Spleen (tissue), 13 donors: ENCODE measurements at places on chromosomes 1 and 21.
A peak's percentile ranks its signal among the peaks of the same experiment; 100 is the strongest.

- peaks cover 20% of the 10 kb centered on the region for H3K36me3 ChIP-seq
- peak; percentile 85 for DNase-seq
- peak overlapping the region; percentile 94 for H3K4me3 ChIP-seq
- H3K27me3 ChIP-seq: no peaks in the 10 kb centered on the region
- peak overlapping the region; percentile 95 for H3K27ac ChIP-seq
Measured at GRCh38 chr1:86913399-86913895, 479 bp downstream of the SELENOF start.

DNA sequence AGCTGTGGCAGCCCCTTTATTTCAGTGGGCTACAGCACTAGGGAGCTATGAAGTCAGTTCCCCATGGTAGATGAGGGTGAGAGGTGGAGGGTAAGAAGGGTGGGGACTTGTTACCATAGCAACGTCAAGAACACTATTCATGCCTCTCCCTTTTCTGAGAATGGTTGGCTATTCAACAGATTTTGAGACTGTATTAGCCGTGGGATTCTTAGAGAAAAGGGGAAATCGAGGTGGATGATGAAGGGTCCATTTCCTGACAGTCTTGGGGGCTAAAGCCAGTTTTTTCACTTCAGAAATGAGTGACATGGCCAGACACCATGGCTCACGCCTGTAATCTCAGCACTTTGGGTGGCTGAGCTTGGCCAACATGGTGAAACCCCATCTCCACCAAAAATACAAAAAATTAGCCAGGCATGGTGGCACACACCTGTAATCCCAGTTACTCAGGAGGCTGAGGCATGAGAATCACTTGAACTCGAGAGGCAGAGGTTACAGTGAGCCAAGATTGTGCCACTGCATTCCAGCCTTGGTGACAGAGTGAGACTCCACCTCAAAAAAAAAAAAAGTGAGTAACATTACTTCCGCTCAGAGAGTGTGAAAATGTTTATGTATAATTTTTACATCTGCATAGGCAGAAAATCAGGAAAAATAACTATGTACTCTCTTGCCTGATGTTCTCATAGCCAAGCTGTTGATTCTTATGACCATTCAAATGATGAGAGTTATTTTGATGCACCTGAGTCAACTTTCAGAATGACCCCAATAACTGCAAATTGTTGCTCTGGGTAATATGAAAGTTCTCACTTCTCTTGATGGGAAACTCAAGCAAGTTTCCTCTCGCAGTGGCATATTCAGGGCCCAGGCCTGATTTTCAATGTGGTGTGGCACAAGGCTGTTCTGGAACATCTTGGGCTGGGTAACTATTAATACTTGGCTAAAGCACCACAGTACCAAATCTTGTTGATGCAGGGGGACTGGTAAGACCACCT is 23.2 kb upstream of the RGSL1 start:
- no peak overlapping the region for H3K27ac ChIP-seq
- no peaks in the 10 kb centered on the region for H3K4me1 ChIP-seq
- H3K4me3 ChIP-seq: no peak overlapping the region
- DNase-seq: no peak

DNA sequence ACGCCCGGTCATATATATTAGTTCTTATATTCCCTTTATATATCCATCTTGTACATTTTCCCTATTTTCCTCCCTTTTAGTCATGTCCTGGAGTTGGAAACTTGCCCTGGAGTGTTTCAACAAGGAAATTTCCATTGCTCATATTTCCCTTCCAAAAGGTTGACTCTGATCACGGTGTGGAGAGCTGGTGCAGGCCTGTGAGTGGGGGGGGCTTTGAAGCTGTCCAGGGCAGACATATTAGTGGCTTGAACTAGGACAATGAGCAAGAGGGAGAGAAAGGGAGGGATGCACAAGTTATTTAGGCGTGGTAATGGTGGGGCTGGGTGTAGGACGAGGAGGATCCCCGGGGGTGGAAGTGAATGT is 30.4 kb upstream of the TMEM61 start:
- H3K36me3 ChIP-seq: no peaks in the 10 kb centered on the region
- no peak overlapping the region for H3K27ac ChIP-seq
- H3K4me1 ChIP-seq: peaks cover 15% of the 10 kb centered on the region
- DNase-seq: no peak

DNA sequence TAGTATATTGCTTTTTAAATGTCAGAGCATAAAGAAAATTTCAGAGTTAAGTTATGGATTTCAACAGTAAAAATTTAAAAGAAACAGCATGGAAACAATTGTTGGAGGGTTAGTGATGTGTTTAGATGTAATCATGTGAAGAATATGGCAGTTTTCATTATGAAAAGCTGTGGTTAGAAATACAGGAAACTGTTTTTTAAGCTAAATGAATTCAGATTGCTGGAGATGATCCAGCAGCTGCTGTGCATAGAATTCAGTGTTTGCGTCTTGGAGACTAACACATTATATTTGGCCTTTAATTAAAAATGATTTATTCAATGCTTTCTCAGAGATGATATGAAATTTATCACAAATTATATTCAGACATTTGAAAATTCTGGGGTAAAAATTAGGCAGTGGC is 273.6 kb upstream of the LRRC7 start:
- no peaks in the 10 kb centered on the region for H3K4me1 ChIP-seq
- no peaks in the 10 kb centered on the region for H3K36me3 ChIP-seq
- no peak overlapping the region for H3K27ac ChIP-seq
- DNase-seq: no peak
- no peaks in the 10 kb centered on the region for H3K27me3 ChIP-seq

- no peaks in the 10 kb centered on the region for H3K36me3 ChIP-seq
- H3K27me3 ChIP-seq: no peaks in the 10 kb centered on the region
- H3K4me3 ChIP-seq: no peak overlapping the region
Measured at GRCh38 chr1:94716965-94717364, 103.2 kb upstream of the SLC44A3 start.

- no peaks in the 10 kb centered on the region for H3K27me3 ChIP-seq
Measured at GRCh38 chr1:30966690-30967369, 58.3 kb upstream of the SDC3 start.

DNA sequence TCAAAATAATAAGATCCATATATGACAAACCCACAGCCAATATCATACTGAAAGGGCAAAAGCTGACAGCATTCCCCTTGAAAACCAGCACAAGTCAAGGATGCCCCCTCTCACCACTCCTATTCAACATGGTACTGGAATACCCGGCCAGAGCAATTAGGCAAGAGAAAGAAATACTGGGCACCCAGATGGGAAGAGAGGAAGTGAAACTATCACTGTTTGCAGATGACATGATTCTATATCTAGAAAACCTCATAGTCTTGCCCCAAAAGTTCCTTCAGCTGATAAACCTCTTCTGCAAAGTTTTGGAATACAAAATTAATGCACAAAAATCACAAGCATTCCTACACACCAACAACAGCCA is 442.7 kb downstream of the PTBP2 start:
- no peaks in the 10 kb centered on the region for H3K27me3 ChIP-seq
- H3K27ac ChIP-seq: no peak overlapping the region
- DNase-seq: no peak
- no peaks in the 10 kb centered on the region for H3K4me1 ChIP-seq

GRCh38 chr21:28418726-28419514 is 573.8 kb downstream of the LTN1 start:
- H3K4me1 ChIP-seq: no peaks in the 10 kb centered on the region
- H3K36me3 ChIP-seq: no peaks in the 10 kb centered on the region
- H3K27me3 ChIP-seq: no peaks in the 10 kb centered on the region
- H3K27ac ChIP-seq: no peak overlapping the region

- no peaks in the 10 kb centered on the region for H3K27me3 ChIP-seq
- no peak for DNase-seq
- peaks cover 7% of the 10 kb centered on the region for H3K36me3 ChIP-seq
- H3K4me3 ChIP-seq: no peak overlapping the region
- H3K27ac ChIP-seq: no peak overlapping the region
Measured at GRCh38 chr1:35290452-35290851, 21.9 kb downstream of the ZMYM4 start.

GRCh38 chr21:36149788-36150711 is 6.6 kb upstream of the DOP1B start:
- H3K4me1 ChIP-seq: peaks cover 42% of the 10 kb centered on the region
- no peak overlapping the region for H3K4me3 ChIP-seq
- H3K36me3 ChIP-seq: no peaks in the 10 kb centered on the region
- no peak for DNase-seq

DNA sequence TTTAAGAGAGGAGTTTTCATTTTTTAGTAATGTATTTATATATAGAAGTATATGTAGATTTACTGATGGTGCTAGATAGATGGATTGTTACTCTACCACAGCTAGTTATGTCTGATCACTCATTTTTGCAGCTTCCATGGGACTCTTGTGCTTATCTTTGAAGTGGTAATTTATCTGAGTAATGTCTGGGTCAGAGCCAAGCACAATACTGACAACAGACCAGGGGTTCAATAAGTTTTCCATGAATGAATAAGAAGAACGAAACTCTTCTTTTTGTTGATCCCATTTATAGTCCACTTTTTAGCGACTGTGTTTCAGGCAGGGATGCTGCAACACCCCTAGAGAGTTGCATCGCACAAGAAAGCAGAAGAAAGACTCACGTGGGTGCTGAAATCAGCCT is 935.2 kb downstream of the PLA2G4A start:
- no peaks in the 10 kb centered on the region for H3K27me3 ChIP-seq
- H3K4me3 ChIP-seq: no peak overlapping the region
- no peaks in the 10 kb centered on the region for H3K36me3 ChIP-seq
- H3K4me1 ChIP-seq: no peaks in the 10 kb centered on the region
- DNase-seq: no peak

DNA sequence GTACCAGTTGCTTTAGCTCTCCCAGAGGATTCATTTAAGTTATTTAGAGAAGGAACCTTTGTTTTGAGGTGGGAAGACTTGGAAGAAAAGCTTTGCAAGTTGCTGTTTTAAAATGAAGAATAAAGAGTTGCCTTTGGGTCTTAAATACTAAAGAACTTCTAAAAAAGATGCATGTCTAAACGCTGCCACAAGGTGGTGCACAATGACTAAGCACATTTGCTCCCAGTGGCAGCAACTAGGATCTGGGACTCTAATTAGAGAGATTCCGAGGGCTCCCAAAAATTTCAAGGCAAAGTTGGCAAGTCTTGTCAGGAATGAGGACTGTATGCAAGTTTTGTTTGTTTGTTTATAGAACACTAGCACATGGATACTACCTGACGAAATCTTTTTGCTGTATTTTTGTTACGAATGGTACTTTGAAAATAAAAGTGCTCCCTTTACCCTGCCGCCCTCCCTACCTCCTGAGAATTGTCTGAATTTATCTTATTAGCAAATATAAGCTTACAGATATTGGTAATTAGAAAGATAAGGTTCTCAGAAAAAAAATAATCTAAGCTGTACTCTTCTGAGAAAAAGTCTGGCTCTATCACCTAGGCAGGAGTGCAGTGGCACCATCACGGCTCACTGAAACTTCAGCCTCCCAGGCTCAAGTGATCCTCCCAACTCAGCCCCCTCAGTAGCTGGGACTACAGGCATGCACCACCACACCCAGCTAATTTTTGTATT is 121.8 kb downstream of the HFM1 start:
- no peak for DNase-seq
- H3K36me3 ChIP-seq: no peaks in the 10 kb centered on the region
- peak overlapping the region; percentile 21 for H3K4me3 ChIP-seq

DNA sequence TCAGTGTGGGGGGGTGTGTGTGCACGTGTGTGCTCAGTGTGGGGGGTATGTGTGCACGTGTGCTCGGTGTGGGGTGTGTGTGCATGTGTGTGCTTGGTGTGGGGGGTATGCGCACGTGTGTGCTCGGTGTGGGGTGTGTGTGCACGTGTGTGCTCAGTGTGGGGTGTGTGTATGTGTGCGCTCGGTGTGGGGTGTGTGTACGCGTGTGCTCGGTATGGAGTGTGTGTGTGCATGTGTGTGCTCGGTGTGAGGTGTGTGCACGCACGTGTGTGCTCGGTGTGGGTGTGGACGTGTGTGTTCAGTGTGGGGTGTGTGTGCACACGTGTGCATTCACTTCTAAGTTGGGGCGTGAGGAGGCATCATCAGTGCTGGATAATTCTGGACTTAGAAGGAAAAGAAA is 77.9 kb downstream of the PRDM16 start:
- no peak overlapping the region for H3K27ac ChIP-seq
- H3K27me3 ChIP-seq: peaks cover 7% of the 10 kb centered on the region
- H3K36me3 ChIP-seq: no peaks in the 10 kb centered on the region
- DNase-seq: no peak

GRCh38 chr1:24077278-24077978 is 34.5 kb downstream of the MYOM3 start:
- DNase-seq: no peak
- H3K4me3 ChIP-seq: no peak overlapping the region
- H3K36me3 ChIP-seq: no peaks in the 10 kb centered on the region
- no peaks in the 10 kb centered on the region for H3K27me3 ChIP-seq

- H3K27ac ChIP-seq: no peak overlapping the region
- H3K4me1 ChIP-seq: no peaks in the 10 kb centered on the region
- no peaks in the 10 kb centered on the region for H3K27me3 ChIP-seq
- no peak for DNase-seq
Measured at GRCh38 chr1:241482761-241483250, 36.7 kb downstream of the FH start.

DNA sequence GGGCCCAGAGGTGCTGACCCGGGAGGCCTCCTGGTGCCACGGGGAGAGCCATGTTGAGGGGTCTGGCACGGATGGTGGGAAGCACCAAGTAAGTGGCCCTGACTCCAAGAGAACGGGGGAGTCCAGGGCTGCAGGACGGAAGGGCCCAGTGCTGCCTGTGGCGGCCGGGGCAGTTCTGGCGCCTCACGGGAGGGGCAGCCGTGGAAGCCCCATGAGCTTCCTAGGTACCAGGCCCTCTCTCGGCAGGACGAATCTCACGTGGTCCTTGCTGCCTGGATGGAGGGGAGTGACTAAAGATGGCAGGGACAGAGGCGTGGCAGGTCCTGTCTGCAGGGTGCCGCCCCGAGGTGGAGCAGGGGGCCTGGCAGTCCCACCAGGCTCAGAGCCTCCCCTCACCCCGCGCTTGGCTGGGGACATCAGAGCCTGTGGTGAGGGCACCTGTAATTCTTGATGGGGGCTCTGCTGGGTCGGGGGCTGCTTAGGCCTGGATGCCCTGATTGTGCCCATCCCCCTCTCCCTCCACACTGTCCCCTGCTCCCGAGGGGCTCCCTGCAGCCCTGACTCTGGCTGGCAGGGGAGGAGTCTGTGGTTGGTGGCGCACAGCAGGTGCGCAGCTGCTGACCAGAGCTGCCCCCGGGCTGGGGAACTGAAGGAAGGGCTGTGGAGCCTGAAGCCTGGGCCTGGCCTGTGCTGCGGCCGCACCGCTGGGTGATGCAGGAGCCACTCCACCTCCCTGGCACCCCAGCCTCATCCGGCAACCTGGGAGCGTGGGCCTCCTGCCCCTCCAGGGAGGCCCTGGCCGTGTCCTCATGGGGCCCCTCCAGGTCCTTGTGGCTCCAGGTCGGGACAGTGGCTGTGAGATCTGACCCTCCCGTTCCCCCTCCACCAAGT is 31.4 kb downstream of the POFUT2 start:
- peak; percentile 61 for DNase-seq
- H3K4me3 ChIP-seq: no peak overlapping the region
- peaks cover 8% of the 10 kb centered on the region for H3K4me1 ChIP-seq
- no peak overlapping the region for H3K27ac ChIP-seq
- peaks cover 30% of the 10 kb centered on the region for H3K27me3 ChIP-seq
- no peaks in the 10 kb centered on the region for H3K36me3 ChIP-seq

GRCh38 chr1:2636733-2637132 is 3.9 kb upstream of the MMEL1 start:
- DNase-seq: peak; percentile 62
- H3K4me3 ChIP-seq: no peak overlapping the region
- H3K27ac ChIP-seq: no peak overlapping the region
- peaks cover 3% of the 10 kb centered on the region for H3K4me1 ChIP-seq
